ENCODE measurements at places on chromosomes 1 and 21.

DNA sequence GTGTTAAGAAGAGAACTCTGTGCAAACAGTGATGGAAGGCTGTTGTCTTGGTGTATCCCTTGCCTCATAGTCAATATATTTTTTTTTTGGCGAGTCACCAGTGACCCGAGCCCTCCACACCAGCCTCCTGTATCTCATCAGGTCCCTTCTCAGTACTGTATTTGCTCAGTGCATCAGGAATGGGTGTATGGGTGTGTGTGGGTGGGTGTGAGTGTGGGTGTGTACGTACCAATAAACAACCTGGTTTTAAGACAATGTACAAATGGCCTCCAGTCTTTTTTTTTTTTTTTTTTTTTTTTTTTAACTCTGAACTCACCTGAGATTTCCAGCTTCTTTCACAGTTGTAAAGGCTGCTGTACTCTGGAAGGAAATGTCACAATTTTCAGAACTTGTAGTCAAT, 7.3 kb downstream of the MYOG start:
- no peak for DNase-seq

DNA sequence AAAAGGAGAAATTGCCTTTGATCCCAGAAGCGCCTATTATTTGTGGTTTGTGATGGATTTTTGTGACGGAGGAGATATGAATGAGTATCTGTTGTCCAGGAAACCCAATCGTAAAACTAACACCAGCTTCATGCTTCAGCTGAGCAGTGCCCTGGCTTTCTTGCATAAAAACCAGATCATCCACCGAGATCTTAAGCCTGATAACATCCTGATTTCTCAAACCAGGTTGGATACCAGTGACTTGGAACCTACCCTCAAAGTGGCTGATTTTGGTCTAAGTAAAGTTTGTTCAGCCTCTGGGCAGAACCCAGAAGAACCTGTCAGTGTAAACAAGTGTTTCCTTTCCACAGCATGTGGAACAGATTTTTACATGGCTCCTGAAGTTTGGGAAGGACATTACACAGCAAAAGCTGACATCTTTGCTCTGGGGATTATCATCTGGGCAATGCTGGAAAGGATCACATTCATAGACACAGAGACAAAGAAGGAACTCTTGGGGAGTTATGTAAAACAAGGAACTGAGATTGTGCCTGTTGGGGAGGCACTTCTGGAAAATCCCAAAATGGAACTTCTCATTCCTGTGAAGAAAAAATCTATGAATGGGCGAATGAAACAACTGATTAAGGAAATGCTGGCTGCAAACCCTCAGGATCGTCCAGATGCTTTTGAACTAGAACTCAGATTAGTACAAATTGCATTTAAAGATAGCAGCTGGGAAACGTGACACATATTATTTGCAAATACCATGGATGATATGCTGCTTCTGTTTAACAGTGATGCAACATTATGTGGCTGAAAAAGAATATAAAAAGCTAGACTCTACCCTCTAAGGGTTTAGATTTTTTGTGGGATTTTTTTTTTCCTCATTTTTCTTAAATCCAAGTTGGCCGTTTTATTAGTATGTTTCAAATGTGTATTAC, 10.5 kb downstream of the PDIK1L start:
- no peak for DNase-seq

- no peak for DNase-seq
Measured at GRCh38 chr1:214386747-214387146, 105.8 kb downstream of the SMYD2 start.

- no peak for DNase-seq
Measured at GRCh38 chr1:229952670-229953520, 114.1 kb upstream of the GALNT2 start.

GRCh38 chr1:45796946-45797345, 6.5 kb upstream of the MAST2 start:
- no peak for DNase-seq

DNA sequence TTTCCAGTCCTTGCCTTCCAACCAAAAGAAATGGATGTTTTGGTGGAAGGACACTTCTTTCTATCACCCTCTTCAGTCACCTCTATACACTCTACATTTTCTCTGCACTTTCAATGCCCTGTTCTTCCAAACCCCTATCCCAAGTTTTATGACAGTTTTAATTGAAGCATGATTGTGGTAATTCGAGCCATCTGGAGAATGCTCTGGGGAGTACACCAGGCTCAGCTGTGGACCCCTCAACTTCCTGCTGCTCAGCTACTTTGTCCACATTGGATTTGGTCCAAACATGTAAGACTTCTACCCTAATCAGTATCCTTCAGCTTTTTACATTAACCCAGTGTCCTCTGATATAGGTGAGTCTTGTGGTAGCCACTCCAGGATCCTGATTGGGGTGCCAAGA, 129.6 kb downstream of the SYT2 start:
- DNase-seq: no peak

DNA sequence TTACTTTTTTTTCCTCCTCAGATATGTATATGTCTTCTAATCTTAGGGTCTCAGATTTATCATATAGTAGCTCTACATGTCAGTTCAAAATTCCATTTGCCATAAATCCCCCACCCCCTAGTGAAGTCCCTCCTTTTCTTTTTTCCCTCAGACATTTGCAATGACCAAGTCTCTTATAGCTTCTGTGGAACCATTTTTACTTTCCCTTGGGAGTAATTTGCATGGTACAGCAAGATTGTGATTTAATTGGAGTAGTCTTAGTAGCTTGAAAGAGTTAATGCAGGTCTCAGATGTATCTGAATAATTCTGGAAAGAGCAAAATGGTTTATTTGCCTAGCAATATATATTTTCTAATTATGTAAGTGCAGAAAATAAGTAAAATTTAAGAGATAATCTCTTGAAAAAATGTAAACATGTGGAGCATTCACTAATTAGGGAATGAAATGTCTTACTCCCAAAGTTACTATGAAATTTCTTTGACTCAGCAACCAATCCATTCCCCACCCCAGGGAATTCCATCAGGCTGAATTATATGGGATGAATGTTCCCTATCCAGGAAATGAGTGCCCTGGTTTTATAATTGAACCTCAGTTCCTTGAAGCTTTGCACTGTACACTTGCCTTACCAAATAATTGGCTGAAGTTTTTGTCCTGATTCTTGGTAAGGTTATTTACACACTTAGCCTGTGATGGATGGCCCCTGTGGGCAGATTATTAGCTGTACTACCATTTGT, 267.0 kb downstream of the DNM3 start:
- DNase-seq: no peak

- DNase-seq: no peak
Measured at GRCh38 chr1:236150311-236150955, 8.1 kb downstream of the GPR137B start.

- DNase-seq: no peak
Measured at GRCh38 chr1:93681101-93681988, at the start of gene BCAR3. Gene BCAR3 (minus strand): TSS chr1:93681837. CDS start chr1:93674930, 6,907 bp downstream.

DNA sequence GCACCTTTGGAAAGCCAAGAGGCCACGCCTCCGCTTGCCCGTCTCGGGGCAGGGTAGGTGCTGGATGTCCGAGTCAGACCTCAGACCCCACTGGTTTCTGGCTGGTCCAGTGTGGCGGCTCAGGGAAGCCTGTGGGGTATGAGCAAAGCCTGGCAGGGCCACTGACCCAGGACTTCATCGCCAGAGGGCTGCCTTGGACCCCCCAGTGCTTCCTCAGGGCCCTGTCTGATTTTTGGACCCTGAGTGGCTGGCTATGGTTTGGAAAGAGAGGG, 20.4 kb downstream of the LHX4 start:
- no peak for DNase-seq

All from activated gamma-delta T cell treated with anti-CD3 and anti-CD28 coated beads, Interleukin-2, amount 50 U/mL, for 16 hours (primary cell).